DND-41 (cell line): ENCODE measurements at places on chromosomes 7 and 10.

- no peak for DNase-seq
Measured at GRCh38 chr10:23338155-23338828, 6.3 kb downstream of the C10orf67 start.

DNA sequence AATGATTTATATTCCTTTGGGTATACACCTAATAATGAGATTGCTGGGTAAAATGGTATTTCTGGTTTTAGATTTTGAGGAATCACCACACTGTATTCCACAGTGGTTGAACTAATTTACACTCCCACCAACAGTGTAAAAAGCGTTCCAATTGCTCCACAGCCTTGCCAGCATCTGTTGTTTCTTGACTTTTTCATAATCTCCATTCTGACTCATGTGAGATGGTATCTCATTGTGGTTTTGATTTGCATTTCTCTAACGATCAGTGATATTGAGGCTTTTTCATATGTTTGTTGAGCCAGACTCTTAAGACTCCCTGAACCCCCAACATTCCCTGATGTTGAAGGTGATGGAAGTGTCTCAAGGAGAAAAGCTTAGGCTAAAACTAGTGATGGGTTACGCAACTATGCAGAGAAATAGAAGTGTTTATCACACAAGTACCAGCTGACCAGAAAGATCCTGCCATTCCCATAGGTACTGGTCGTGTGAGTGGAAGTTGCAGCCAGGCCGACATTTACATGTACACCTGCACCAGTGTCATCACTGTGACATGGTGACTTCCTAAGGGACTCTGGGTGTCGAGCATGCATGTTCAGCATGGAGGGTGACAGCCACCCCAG lies 711.2 kb upstream of the NRP1 start:
- no peak for DNase-seq

DNA sequence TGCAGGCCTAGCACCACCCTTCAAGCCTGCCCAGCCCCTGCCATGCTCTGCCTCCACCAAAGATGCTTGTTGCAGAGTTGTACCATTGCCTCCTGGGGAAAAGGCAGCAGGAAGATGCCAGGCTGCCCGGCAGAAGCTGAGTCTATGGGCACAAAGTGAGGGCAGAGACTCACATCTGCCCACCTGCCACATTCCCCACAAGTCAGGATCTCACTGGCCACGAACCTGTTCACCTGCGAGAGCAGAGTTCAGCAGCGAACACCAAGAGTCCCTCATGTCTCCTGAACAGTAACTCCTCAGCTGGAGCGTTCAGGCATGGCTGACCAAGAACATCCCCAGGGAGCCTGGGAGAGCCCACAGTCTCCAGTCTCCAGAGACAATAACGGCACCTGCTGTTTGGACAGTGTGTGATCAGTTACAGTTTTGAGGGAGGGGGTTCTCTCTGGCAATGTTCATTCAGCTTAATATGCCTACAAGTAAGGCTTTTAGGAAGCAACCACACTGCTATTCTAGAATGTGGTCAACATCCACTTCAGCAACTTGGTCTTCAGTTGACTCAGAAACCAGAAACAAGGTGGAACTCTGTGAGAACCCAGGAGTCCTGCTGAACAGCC lies 78.5 kb downstream of the GRID1 start:
- no peak for DNase-seq

DNA sequence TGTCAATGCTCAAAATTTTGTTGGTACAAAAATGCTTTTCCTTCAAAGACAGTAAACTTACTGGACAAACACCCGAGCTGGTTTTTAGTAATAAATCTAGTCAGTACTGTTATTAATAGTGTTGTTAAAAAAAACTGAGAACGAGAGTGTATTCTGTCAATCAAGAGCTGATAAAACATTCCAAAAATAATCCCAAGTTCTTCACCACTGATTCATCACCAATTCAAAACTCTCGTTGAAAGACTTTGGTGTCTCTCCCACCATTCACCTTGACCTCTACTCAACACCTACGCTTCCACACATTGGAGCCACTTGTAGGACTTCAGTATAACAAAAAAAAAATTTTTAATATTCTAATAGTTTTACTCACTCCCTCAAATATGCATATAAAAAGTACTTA lies 279.2 kb downstream of the PARD3 start:
- no peak for DNase-seq

GRCh38 chr10:79339266-79339665 lies 8.0 kb upstream of the PPIF start:
- no peak for DNase-seq

DNA sequence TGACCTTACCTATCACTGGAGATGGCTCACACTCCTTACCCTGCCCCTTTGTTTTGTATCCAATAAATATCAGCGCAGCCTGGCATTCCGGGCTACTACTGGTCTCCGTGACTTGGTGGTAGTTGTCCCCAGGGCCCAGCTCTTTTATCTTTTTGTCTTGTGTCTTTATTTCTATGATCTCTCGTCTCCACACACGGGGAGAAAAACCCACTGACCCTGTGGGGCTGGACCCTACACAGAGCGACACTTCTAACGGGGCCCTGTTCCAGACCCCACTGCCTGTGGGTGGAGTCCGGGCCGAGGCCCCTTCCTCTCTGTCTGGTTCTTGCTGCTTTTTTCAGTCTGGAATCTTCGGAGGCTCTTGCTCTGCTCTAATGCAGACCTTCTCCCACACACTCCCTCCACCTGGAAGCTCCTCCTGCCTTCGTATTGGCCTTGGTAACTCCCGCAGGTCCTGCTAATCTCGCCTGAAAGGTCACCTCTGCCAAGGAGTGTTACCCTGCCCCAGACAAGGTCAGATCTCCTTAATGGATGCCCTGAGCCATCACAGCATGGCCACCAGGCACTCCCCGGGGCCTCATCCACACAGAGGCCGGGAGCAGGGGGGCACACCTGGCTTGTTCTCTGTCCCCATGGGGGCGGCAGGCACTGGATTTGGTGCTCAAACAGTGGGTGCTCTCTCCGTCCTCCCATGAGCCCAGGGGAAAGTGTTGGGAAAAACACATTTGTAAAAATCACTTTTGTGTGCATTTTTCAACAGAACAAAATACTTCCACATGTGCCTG lies 531.7 kb downstream of the PTPRN2 start:
- no peak for DNase-seq

GRCh38 chr10:111522551-111522950 lies 445.7 kb downstream of the ADRA2A start:
- no peak for DNase-seq

- DNase-seq = no peak
Measured at GRCh38 chr7:41147606-41148485, 555.0 kb downstream of the INHBA start.

DNA sequence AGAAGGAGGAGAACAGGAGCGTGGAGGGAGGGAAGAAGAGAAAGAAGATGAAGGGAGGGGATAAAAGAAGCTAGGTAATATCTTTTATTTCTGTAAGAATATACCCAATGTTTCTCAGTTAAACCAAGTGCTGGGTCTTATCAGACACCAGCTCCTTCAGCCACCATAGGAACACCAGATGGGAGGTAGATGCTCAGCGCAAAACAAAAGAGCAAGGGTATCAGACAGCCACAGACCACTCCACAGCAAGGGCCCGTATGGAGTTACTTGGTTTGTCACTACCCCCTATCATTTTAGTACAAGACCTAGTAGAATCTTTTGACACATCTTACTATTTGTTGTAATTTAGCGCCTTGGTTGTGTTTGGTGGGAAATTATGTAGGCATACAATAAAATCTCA lies 65.9 kb upstream of the FAM133B start:
- DNase-seq = no peak

- DNase-seq = no peak
Measured at GRCh38 chr10:132408367-132408781, 11.4 kb downstream of the PWWP2B start.
